ENCODE measurements at places on chromosomes 13 and 19.

GRCh38 chr13:20191311-20192157 is 1.2 kb downstream of the GJB2 start:
- DNase-seq: no peak

DNA sequence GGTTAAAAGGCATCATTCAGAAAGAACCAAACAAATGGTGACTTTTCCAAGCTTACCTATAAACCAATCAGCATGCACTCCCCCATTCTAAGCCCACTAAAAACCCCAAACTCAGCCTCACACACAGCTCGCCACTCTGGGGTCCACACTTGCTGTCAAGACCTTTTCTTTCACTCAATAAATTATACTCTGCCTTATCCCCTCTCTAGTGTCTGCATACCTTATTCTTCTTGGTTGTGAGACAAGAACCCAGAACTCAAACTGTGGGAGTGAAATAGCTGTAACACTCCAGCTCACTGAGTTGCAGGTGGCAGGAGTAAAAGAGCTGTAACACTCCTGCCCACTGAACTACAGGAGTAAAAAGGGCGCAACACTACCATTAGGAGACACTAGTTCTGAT is 559.0 kb downstream of the TBC1D4 start:
- DNase-seq: no peak

DNA sequence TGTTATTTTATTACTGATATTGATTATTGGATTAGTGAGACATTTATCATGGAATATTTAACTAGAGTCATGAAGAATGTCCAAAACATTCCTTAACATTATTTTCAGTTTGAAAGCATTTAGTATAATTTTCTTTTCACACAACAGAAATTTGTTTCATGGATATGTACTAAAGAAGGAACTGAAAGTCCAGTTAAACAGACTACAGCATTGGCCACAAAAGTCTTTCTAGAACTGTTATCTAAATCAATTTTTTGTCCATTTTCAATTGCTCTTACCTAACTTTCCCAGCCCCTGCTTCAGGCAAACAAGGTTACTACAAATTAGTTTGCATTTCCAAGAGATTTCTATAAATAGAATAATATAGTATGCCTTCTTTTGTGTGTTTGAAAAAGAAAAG is 1018.0 kb upstream of the PCDH20 start:
- no peak for DNase-seq

DNA sequence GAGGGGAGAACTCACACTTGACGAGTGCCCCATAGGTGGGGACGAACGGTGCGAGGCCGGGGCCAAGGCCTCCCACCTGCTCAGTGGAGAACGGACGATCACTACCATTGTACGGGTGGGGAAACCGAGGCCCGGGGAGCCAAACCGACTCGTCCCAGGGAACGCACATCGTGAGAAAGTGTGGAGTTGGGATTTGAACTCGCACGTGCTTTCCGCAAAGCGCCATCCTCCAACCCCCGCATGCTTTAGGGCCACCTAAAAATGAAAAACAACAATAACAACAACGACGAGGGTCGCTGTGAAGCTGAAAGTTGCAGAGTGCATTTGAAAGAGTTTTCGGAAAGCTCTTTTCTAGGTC is 458 bp downstream of the ARHGEF1 start:
- no peak for DNase-seq

- no peak for DNase-seq
These were observed 119.5 kb downstream of the ZAR1L start for GRCh38 chr13:32195713-32196112.

DNA sequence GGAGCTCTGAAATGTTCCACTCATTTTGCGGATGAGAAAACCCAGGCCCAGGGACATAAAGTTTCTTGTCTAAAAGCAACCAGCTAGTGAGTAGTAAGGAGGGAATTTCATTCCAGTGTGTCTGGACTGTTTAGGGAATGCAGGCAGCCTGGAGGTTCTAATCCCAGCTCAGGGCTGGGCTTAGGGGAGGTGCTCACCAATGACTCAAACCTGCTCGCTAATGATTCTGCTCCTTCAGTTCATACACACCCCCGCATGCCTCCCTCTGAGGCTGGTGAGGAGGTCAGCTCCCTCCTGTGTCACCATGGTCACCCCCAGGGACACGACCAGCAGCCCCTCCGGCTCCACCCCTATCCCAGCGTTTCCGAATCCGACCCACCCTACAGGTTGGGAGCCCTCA is 34.6 kb downstream of the CYP4F2 start:
- no peak for DNase-seq

GRCh38 chr13:60047918-60048317 is 115.8 kb downstream of the DIAPH3 start:
- DNase-seq: no peak

- no peak for DNase-seq
These were observed 4.5 kb downstream of the MAMSTR start for GRCh38 chr19:48714759-48715675.

GRCh38 chr13:36157480-36157879 is 26.3 kb upstream of the DCLK1 start:
- no peak for DNase-seq

GRCh38 chr19:5799247-5800241 is 5.3 kb upstream of the NRTN start:
- no peak for DNase-seq

DNA sequence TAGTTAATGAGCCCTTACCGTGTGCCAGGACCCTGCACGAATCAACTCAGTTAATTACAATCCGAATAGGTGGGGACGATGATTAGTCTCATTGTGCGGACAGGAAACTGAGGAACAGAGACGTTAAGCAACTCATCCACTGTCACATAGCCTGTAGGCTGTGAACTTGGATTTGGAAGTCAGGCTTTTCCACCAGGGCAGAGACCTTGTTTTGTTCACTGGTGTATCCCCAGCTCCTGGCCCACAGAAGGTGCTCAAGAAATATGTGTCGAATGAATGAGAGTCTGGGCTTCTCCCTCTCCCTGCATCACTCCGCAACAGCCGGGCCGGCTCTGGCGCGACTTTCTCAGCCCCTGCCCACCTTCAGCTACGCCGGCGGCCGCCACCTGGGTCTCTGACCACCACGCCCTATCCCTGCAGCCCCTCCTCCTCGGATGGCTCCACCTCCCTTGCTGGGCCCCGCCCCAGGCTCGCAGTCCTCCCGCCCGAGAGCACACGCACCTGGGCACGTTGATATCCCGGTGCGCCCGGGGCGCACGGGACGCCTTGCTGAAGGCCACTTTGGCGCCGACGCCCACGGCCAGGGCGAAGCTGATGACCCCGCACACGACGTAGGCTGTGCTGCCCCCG is 1.3 kb downstream of the SHISA7 start:
- no peak for DNase-seq

DNA sequence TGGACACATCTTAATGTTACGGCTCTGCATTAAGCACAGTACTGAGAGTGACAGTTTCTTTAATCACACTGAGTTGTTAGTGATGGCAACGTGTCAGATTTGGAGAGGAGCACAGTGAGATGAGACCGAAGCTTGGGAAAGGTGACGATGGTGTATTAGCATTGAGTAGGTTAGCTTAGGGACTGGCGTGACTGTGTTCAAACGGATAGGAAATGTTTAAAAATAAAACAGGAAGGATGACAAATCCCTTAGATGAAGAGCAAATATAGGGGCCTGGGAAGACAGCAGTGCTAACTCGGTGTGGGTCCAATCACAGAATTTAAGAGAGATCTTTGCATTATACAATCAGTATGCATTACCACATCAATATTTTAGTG is 384.3 kb downstream of the HS6ST3 start:
- DNase-seq: no peak

DNA sequence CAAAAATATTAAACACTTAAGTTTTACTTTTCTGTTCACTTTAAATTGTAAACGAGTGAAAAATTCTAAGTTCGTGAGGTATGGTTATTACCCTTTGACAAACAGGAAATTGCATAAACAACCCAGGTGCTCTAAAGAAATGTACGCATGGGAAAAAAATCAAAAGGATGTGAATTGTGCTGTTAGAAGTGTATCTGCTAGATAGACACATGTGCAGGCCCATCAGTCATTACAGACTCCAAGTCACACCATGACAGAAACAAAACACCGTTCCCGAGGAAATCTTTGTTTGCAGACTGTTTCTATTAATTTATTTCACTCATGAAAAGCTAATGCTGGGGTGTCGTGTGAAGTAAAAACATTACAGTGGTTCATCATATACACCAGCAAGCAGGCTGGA is 17.0 kb upstream of the DOCK9 start:
- no peak for DNase-seq

- DNase-seq: no peak
These were observed 111.1 kb downstream of the COL4A1 start for GRCh38 chr13:110195547-110196485.

DNA sequence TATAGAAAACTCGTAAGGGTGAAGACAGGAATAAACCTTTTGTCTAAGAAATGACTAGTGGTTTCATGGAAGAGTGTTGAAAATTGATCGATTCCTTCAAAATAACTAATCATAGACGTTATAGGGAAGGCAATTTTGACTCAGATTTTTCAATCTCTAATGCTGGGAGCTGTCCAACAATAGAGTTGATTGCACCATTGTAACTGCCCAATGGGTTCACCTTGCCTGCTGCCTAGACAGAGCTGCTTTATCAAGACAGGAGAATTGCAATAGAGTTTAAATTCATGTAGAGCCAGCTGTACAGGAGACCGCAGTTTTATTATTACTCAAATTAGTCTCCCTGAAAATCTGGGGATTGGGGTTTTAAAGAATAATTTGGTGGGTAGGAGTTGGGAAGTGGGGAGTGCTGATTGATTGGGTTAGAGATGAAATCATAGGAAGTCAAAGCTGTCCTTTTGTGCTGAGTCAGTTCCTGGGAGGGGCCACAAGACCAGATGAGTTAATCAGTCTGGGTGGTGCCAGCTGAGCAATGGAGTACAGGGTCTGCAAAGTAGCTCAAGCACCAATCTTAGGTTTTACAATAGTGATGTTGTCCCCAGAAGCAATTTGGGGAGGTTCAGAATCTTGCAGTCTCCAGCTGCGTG is 16.8 kb upstream of the ADGRE2 start:
- DNase-seq: no peak

GRCh38 chr13:110410936-110411687 is 104.0 kb downstream of the COL4A2 start:
- no peak for DNase-seq

- peak; percentile 10 for DNase-seq
These were observed 592 bp upstream of the TRIP10 start for GRCh38 chr19:6738787-6739389.

DNA sequence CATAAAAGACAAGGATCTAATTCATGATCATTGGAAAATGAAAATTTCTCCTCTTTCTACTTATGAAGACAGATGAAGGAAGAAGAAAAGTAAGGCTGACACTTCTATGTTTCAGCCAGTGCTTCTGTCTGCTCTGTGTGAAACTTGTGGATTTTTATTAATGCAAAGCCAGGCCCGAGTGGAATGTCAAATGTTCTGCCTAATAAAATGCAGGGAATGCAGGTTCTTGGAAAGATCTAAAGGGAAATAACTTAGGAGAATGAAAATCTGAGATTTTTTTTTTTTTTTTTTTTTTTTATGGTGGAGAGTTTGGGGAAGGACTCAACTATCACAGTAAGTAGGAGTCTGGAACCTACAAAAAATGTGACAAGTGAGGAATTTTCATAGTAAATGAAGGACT is 1732.3 kb upstream of the SLC10A2 start:
- no peak for DNase-seq

GRCh38 chr19:57506163-57506562 is 6.4 kb downstream of the ZNF773 start:
- no peak for DNase-seq

GRCh38 chr19:39499932-39500331 is 1.2 kb downstream of the DLL3 start:
- no peak for DNase-seq

- DNase-seq: no peak
These were observed 14.3 kb upstream of the ILF3 start for GRCh38 chr19:10639836-10640235.

GRCh38 chr13:28954810-28955209 is 134.7 kb downstream of the MTUS2 start:
- DNase-seq: no peak

GRCh38 chr13:38228322-38228721 is 121.3 kb upstream of the UFM1 start:
- no peak for DNase-seq

GRCh38 chr19:44738603-44739558 is 9.6 kb upstream of the BCL3 start:
- DNase-seq: no peak

- no peak for DNase-seq
These were observed 104.5 kb downstream of the FRY start for GRCh38 chr13:32136061-32136460.

DNA sequence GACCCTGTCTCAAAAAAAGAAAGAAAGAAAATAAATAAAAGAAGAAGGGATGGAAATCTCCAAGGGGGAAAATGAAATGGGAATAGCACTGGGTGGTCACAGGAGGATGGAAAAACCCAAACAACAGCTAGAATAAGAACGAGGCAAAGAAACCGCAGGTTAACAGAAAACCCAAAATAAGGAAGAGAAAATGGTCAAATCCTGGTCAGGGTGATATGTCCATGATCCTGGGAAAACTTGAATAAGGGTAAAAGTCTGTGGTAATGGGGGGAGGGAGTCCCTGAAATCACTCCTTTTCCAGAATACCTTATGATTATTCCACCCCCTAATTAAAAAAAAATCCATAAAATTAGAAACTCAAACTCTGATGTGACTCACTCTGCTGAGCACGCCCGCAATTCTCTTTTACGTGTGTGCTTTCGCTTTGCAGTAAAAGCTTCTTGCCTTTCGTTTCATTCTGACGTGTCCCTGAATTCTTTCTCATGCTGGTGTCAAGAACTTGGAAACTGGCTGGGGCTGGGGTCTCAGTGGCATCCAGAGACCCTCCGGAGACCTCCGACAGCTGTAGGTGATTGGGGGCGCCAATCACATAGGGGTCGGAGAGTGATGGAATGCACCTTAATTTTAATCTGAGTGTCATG is 4.3 kb upstream of the NAXD start:
- no peak for DNase-seq

DNA sequence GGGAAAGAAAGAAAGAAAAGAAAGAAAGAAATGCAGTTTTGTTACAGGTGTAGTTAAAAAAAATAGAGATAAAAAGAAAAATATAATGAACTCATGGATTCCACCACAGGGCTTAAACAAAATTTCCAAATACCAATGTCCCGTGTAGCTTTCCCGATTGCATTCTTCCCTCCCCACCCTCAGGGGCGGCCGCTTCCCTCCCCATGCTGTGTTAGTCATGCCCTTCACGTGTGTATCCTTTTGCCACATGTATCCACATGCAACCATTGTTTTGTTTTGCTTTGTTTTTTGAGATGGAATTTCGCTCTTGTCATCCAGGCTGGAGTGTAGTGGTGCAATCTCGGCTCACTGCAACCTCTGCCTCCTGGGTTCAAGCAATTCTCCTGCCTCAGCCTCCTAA is 3.6 kb upstream of the KMT5C start:
- no peak for DNase-seq

GRCh38 chr13:85417807-85418206 is 381.4 kb downstream of the SLITRK6 start:
- DNase-seq: no peak

GRCh38 chr13:31073859-31074718 is 87.6 kb downstream of the HSPH1 start:
- no peak for DNase-seq

GRCh38 chr19:12687496-12688196 is at the start of gene GNG14:
TSS of gene GNG14 (plus strand) at chr19:12687998. CDS start at chr19:12688049, 51 bp downstream.
- no peak for DNase-seq

- DNase-seq: no peak
These were observed 272.0 kb downstream of the LMO7 start for GRCh38 chr13:75908141-75908540.

- DNase-seq: peak; percentile 62
These were observed at the start of gene CERS4 for GRCh38 chr19:8208922-8209461. TSS of gene CERS4 (plus strand) at chr19:8209370. CDS start at chr19:8251077, 41,707 bp downstream.

GRCh38 chr13:98142380-98143156 is at the start of gene FARP1:
TSS of gene FARP1 (plus strand) at chr13:98143094. CDS start at chr13:98213243, 70,149 bp downstream.
- DNase-seq: peak; percentile 3
